Cortex of kidney (tissue), 1 donor: ENCODE measurements at places on chromosomes 13 and 19.

DNA sequence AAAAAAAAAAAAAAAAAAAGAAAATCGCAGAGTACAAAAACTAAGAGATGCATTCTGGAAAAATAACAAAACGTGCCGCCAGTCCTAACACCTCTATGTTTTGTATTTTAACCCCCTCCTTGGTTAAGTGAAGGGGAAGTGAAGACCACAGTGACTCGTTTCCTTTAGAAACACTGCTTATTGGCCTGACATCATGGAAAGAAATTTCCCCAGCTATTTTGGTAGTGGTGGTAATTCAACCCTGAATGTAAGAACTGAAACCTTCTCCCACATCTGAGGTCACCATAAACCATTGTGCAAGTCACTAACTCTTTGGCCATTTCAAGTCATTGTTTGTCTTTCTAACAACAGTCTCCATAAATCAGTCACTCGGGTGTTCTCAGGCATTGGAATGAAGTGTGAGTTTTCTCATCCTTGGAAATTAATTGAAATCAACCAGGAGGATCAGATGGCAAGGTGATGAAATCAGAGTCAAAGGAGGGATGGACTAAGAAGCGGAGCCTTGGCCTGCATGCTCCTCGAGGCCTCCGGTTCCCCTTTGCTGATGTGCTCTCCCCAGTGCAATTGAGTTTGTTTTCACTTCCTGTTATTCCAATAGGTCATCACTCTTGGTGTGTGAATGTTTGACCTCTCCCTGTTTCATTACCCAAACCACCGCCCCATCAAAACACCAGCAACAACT is 443.9 kb downstream of the FGF9 start:
- no peak for DNase-seq

GRCh38 chr13:51502153-51502651 is 49.4 kb upstream of the INTS6 start:
- DNase-seq: no peak

DNA sequence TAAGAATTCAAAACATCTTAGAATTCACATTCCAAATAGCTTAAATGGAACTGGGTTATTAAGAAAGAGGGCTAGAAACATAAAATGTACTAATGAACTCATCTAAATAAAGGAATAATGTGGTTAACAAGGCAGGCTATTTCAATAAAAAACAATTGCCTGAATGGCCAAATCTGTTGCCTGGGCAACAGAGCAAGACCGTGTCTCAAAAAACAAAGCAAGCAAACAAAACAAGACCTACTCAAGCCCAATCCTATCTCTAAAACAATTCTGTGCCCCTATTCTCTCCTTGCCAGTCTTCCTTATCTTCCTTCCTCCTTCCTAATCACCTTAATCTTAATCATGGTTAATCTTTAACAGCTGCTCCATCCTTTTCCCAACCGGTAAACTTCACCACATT is 12.1 kb downstream of the IGFL1 start:
- DNase-seq: no peak

GRCh38 chr13:52868190-52868589 is 19.8 kb upstream of the PCDH8 start:
- no peak for DNase-seq

DNA sequence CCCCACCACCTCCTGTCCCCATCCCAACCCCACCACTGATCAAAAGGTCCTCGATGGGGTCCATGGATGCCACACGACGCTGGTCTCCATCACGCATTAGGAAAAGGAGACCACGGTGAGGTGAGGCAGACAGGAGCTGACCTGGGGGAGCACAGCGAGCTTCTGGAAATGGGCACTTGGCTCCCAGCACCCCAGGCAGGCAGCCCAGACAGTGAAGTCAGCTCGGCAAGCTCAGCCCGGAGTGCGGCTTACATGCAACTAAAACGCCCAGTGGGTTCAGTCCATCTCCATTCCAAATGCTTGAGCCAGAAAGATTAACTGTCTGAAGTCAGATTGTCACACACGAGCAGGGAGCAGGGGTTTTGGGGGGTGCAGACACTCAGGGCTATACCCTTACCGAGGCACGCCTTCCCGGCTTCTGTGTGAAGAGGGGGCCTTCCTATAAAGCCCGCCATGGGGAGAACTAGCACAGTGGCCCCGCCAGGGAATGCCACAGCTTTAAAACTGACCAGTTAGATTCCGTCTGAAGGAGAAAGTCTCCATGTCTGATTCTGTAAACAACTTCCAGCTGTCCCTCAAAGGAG is 79.4 kb downstream of the SPACA7 start:
- DNase-seq: no peak

DNA sequence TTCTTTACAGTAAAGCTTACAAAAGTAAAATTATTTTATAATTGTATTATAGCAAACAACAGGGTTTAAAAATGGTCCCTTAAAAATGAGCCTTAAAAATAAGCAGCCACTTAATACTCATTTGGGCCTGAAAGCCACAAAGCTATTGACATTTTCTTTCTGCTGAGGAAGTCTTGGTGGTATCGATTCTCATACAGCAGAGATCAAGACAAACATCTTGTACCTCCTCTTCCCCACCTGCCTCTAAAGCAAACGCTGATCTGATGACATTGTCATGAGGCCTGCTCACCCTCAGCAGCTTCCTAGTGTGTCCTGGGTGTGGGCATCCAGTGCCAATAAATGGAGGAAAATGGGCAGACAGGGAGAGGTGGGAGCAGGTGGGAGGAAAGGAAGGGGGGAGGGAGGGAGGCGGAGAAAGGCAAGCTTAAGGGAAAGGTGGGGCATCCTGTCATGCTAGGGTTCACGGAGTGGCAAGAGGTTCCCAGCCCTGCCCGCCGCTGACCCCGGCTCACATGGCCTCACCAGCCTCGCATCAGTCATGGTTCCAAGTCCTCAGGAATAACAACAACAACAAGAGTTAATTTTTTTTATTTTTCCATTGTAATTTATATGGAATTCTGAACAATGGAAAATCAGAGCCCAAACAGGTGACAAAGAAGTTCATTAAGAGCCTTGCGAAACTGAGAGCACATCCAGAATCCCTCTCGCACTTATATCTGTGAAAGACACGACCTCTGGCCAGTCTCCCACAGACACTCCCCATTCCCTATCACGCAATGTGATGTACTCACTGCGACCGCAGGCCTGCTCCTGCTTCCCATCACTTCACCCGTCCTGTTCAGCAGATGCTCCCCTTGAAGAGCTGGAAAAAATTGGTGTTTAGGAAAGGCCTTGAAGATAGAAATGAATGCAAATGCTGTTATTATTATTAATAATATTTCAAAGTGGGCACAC is 15.1 kb upstream of the ATP11A start:
- no peak for DNase-seq

DNA sequence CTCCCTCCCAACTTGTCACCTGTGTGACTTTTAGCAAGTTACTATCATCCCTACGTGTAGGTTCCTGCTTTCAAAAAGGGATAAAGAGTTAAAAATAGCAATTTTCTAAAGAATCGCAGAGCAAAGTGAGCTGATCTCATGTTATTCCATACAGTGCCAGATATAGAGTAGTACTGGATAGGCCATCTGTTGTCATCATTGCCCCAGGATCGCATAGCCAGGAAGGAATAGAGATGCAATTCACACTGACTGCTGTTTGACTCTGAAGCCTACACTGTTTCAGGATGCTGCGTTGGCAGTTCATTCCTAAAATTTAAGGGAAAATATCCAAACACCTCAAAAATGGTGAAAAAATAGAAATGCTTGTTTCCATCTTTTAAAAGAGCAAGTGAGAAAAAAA is 138.9 kb downstream of the SHISA2 start:
- DNase-seq: no peak

DNA sequence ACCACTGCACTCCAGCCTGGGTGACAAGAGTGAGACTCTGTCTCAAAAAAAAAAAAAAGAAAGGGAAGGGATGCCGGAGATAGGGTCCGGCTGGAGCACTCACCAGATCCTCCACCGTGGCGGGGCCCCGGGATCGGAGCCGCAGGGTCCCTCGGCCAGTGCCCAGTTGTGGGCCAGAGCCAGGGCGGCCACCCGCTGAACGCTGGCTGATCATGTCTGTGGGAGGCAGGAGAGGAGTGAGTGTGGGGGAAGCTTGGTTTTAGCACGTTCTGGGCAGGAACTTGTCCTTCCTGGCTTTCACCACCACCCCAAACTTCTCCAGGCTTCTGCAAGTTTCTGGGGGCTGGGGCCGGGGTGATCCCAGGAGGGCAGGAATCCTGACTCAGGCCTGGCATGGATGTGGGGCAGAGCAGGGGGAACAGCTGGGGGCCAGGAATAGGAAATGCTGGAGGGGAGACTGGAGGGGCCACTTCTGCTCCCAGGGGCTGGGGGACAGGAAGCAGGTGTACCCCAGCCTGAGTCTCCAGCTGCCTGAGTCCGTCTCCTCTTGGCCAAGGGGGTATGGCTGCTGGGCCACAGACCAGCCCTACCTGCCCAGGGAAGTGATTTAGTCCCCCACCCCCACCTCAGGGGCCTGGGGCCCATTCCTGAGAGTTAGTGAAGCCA is 4.3 kb upstream of the PTGER1 start:
- no peak for DNase-seq

DNA sequence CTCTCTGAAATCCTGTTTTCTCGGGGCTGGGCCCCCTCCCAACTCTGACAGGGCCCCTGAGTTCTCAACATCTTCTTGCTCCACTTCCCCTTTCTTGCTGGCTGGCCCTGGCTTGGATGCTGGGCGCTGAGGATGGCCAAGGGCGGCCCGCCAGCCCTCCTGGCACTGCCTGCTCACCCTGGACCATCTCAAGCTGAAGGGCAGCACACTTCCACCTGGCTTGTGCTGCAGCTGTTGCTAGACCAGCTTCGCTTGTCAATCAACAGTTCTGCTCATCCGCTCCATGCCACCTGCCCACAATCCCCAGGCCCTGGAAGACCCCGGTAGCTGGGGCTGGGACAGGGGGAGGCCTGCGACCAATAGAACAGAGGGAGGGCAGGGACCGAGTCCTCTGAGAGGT is 6.9 kb upstream of the GMIP start:
- no peak for DNase-seq

DNA sequence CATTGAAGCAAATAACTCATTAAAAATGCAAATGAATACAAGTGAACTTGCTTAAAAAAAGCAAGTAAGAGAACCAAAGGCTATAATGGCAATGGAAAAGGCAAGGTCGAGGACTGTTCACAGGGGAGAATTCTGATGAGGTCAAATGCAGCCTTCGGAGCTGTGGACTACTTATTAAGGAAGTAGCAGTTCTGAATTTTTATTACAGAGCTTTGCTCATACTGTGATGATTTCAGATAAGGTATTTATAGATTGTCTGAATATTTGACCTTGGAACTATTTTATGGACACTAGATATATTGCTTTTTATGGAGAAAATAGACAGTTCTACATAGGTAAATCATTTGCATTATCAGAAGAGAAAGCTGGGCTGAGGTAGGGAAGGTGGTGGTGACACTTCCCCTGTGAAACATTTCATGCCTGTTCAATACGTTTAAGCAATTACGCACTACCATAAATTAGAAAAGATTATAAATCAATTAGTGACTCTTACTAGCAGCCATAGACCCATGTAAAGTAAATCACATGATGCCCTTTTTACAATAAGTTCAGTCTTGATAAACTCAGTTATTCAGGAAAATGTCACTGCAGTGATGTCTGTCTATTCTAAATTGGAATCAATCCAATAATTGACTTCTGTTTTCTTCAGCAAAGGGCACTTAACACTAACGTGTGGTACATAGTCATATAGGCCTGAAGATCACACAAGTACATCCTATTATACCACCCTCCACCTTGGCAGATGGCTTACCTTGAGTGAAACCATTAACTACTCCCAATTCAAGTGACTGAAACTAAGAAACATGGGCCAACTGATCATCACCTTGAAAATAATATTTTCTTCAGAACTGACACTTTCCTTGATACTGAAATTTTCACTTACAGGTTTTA is 260.0 kb downstream of the KLF12 start:
- DNase-seq: no peak

GRCh38 chr13:73215823-73216222 is 157.0 kb downstream of the KLF5 start:
- DNase-seq: no peak

- no peak for DNase-seq
These were observed 95.3 kb upstream of the SLC10A2 start for GRCh38 chr13:103161476-103161875.

DNA sequence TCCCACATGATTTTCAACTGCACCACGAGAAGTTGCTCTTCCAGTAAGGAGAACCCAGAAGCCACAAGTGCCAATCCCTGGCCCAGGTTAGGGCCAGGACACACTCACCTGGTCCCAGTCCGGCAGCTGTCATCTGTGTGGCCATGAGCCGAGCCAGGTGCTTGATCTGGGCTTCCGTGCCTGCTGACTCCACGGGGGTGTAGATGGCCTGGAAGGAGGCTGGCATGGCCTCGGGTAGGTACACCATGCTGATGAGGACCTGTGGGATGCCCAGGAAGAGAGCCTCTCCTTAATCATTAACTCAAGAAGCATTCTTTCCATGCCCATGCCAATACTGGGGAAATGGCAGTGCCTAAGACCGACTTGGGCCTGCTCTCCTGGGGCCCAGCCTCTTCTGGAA is 19.9 kb upstream of the RSPH6A start:
- DNase-seq: no peak

GRCh38 chr13:47723898-47724297 is 277.2 kb downstream of the SUCLA2 start:
- no peak for DNase-seq

- DNase-seq: no peak
These were observed 915.3 kb downstream of the UQCRFS1 start for GRCh38 chr19:28297586-28298157.

GRCh38 chr13:108573455-108573854 is 56.0 kb upstream of the MYO16 start:
- no peak for DNase-seq

DNA sequence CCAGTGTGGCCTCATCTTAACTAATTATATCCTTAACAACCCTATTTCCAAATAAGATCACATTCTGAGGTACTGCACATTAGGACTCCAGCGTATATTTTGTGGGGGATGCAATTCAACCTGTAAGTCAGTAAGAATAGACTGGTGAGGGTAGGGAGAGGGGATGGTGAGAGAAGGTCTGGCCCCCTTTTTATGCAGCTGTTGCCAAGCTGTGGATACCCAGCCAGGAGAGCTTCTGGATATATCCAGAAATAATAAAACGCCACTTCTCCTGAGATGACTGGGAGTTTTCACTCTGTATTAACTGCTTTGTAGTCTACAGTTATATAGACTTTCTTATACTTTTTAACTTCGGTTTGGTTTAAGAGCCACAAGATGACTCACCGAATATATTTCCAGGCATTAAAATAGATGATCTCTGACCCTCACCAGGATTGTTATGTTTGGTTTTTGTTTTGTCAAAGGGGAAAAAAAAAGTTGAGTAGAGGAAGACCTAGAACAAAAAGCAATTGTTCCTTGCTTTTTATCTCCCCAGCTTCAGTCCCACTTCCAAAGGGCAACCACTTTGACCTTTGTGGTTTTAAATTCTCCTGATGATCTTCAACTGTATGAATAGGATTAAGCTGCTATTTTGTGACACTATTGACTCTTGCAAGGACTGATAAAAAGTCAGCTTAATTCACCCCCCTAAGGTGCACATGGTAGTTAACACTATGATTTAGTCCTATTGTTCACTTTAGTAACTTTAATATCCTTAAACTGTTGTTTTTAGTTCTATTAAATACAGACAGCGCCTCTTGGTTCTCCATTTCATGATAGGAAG is 3.1 kb upstream of the NEK3 start:
- DNase-seq: no peak
